Lung microvascular endothelial cell (primary cell): ENCODE measurements at places on chromosomes 5 and 9.

- DNase-seq, result no peak
Observed at GRCh38 chr5:68196876-68197275, 18.7 kb upstream of the PIK3R1 start.

- DNase-seq, result no peak
Observed at GRCh38 chr9:89464300-89464901, 33.5 kb downstream of the SEMA4D start.

- DNase-seq, result no peak
Observed at GRCh38 chr5:82881571-82882174, 195.5 kb downstream of the TMEM167A start.

DNA sequence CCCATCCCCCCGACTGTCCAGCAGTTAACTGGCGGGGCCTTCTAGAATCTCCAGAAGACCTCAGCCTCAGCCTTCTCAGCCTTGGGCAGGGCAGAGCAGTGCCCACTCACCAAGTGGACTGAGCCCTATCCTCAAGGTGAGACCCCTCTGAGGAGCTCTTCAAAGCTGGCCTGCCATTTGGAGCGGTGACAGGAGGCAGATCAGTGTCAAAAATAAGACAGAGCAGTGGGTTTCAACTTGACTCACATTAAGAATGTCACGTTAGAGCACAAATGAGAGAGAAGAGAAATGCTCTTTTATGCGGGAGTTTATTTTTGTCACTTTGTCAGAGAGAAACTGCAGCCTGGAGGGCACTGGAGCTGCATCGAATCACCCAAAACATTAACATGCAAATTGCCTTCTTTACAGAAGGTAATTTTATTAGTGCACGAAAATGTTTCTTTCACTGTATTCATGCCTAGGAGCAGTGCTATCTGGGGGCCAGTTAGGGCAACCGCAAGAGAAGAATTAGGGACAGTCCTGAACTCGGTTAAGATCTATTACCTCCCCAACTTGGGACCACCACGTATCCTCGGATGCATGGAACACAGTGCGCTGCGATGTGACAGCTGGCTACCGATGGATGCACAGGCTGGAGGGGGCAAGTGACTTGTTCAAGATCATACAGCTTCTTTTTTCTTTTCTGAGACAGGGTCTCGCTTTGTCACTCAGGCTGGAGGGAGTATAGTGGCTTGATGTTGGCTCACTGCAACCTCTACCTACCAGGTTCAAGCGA, 188.5 kb downstream of the DAB2IP start:
- DNase-seq, result no peak

GRCh38 chr9:117644932-117645636, 59.1 kb upstream of the TLR4 start:
- DNase-seq, result no peak

GRCh38 chr5:173452119-173452905, 124.1 kb upstream of the STC2 start:
- peak; percentile 80 for DNase-seq

GRCh38 chr9:120397453-120397852, 182.5 kb downstream of the CDK5RAP2 start:
- DNase-seq, result no peak

DNA sequence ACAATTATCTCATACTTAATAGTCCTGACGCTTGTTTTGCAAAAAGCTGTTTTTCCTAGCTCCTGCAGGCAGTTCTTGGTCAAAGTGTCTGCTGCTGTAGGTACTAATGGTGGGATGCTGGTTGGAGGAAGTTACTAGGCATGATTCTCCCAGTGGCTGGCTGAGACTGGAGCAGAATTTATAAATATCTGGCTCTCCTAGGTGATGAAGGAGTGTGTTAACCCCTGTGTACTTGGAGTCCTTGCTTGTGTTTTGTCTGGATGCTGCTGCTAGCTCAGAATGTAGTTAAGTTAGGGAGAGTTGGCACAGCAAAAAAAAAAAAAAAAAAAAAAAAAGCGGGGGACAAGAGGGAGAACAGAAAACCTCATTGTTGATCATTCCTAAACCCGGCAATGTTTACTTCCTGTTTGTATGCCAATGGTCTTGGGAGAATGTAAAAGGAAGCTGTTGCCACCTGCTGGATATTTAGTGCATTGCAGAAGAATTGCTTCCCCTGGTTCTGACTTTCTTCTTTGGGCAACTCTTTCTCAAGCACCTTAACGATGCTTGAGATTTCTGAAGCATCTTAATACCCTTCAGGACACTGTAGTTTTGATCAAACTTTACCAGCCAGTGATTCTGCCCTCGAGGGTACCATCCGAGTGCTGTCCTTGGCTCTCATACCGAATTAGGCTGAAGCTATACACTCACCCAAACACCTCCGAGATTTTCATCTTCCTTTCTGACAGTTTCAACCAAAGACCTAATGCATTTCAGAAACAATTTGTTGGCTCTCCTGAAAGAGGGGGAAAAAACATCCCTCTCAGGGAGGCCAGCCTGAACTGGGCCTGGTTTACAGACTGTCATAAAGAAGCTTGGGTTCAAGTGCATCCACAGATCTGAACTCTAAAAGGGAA, 71.7 kb upstream of the WWC1 start:
- peak; percentile 62 for DNase-seq

DNA sequence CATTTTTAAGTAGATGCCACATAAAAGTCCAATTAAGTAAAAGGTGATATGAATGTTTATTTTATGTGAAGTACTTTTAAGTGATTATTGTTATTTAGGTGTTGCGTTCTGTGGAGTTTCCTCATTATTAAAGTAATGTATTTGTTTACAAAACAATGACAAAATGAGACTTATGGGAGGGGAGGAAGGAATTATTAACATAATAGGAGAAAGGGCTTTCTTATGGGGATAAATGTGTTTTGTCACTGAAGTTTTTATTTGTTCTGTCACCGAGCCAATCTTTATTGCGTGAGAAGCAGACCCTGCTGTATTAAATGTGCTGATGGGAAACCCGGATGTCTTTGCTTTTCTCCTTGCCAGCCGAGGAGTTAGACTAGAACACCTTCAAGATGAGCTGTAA, 44.5 kb downstream of the TRIO start:
- DNase-seq, result peak; percentile 92

DNA sequence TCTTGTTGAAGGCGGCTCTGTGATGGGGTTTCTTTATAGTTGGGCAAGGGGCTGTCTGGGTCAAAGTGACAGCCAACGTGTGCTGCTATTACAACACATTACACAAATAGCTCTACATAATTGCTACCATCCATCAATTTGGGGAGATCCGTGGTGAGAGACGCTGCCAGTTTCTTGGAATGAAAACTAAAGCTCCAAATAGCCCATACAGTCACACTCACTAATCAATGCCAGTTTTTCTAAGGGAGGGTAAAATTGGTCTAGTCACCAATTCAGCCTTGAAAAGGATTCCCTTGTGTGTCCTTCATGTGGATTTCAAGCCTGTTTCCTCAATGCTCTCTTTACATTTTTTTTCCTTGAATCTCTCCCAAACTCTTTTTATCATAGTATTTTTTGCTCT, 343.3 kb upstream of the KLF4 start:
- DNase-seq, result no peak

DNA sequence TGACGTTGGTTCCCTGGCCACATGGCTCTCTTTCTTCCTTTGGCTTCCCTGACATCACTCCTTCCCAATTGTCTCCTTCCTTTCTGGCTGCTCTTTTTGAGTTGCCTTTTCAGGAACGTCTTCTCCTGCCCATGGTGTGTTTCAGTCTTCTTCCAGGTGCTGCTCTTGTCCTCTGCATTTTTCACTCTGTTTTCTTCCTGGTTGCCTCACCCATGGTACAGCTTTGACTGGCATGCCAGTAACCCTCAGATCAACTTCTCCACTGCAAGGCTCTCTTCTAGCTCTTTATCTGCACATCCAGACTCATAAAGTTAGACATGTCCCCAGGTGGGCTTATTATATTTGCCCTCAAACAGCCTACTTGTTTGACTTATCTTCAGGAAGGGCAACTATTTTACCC, 91.0 kb upstream of the ANKH start:
- no peak for DNase-seq

DNA sequence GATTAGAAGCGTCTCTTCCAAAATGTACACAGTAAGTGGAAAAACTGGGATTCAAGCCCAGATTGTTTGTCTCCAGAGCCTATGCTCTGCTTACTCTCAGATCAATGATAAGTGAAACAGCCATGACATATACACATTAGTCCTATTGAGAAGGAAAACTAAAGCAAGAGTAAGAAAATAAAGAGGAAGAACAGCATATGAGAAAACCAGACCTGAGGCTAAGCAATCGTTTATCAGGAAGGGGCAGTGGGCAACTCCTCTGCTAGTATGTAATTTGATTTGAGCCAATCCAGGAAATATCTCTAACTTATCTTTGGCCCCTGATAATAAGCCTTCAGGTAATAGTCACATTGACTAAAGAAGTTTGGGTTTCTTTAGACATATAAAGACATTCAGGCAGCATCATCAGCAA, 789.9 kb upstream of the C9orf72 start:
- DNase-seq, result no peak

DNA sequence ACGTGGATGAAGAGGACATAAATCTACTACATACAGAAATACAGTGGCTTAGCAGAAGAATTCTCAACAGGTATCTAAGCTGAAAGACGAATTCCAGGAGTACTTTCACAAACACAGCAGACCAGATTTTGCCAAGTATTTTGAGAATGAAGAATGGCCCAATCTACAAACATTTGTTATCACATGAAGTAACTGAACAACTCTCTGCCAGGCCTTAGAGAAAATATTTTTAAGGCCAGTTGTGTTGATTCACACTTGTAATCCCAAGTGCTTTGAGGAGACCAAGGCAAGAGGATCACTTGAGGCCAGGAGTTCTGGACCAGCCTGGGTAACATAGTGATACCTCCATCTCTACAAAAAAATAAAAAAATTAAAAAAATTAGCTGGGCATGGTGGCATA, 14.3 kb downstream of the AGTPBP1 start:
- DNase-seq, result no peak

DNA sequence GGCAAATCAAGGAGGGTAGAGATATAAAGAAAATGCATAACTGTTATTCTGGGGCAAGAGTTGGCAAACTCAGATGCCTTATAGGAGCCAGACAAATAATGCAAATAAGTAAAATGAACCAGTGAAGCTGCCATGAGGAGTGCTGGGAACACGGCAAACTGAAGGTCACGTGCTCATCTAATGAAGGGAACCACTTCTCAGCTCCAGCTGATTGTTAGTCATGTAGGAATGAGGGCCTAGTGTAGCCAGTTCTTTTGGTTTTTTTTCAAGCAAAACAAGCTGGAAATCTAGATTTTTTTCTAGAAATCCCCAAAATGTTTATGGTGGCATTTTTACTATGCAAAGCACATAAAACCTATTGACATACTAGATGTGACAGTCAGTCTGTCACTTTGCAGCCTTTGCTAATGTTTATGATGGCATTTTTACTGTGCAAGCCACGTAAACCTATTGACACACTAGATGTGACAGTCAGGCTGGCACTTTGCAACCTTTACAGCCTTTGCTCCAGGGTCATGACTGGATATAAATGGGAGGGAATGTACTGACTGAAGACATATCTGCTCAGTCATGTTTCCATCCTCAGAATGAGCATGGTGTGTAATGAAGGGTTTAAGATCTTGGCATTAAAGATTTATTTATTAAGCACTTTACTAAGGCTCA, 39.4 kb downstream of the RUSC2 start:
- no peak for DNase-seq

DNA sequence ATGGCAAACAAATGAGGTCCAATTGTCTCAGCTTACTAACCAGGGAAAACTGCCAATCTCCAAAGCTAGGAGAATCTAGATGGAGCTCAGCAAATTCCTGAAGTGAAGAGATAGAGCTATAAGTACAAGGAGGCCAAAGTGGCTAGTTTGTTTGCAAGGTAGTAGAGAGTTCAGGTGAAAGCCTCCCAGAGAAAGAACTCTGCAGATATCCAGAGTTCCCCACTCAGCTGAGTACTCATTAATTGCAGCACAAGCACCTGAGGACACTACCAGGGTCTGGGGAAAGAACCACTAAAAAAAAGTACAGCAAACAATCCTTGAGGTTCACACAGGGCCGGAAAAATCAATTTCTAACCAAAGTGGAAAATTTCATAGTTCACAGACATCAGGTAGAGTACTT, 250.9 kb downstream of the TMEM232 start:
- no peak for DNase-seq

- no peak for DNase-seq
Observed at GRCh38 chr9:110207071-110207641, 803 bp downstream of the C9orf152 start.

DNA sequence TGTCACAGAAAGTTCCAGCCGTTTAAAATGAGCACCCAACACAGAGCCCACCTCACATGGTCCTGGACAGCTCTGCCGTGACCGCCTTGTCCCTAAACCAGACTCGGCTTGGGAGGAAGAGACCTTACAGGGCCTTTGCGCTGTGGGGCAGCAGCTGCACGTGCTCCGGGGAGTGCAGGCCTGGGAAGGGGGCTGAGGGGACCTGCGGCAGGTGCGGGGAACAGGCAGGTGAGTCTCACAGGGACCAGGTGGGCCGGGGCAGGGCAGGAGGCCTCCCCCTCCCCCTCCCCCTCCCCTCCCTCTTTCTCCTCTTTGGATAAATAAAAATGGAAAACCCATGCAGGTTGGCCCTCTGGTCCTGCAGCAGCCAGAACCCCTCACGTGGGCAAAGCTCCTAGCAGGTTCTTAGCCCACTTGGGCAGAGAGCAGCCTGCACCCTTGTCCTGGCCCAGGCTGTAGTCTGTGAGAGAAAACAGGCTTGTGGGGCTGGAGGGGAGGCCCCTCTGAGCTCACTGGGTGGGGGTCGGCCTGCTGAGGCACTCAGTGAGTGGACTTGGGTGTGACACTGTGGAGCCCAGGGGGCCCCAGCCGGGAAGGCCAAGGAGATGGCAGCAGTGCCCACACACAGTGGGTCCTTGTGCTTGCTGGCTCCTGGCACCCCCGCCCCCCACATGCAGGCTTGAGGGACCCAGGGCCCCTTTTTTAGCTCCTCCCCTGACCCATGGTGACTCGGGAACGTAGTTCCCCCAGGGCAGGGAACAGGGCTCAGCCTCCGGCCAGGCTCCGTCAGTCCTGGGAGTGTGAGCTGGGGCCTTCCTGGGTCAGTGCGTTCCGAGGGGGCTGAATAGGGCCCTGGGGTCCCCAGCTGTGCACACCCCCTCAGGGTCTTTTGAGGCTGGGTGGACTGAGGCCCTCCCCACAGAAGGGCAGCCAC, 40.0 kb upstream of the CACNA1B start:
- DNase-seq, result no peak
